ENCODE measurements at places on chromosomes 1 and 21.

DNA sequence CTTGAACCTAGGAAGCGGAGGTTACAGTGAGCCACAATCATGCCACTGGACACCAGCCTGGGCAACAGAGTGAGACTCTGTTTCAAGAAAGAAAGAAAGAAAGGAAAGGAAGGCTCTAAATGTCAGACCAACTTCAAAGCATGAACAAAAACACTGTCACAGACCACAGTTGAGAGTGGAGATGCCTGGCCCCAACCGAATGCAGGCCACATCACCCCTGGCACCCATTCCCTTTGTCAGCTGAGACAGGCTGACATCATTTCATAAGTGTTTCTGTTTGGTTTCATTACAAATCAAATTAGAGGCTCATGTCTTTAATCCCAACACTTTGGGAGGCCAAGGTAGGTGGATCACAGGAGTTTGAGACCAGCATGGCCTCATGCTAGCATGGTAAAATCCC, 28.6 kb upstream of the NADK start:
- no peak for DNase-seq

- no peak for DNase-seq
Observed at GRCh38 chr1:93495911-93496310, 48.0 kb downstream of the FNBP1L start.

GRCh38 chr1:158989424-158989823, 20.3 kb upstream of the IFI16 start:
- no peak for DNase-seq

- DNase-seq, result no peak
Observed at GRCh38 chr1:207799989-207800648, 48.3 kb downstream of the CD46 start.

DNA sequence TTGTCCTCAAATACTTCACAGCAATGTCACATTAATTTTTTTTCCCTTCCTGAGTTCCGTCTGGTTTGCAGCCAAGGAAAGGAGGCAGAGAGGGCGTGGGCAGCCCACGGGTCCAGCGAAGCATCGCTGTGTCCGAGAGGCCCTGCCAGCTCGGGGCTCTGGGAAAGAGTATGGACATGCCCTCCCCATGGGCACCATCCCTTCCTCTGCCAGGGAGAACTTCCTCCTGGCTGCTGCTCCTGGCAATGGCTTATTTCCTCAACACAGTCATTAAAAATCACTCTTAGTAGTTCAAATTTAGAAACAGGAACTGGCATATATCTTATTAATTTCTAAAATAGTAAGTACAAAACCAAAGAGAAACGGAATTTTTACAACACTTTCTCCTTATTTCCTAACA, 115.4 kb downstream of the RIPK4 start:
- no peak for DNase-seq

- DNase-seq, result no peak
Observed at GRCh38 chr1:42748021-42748420, 8.0 kb upstream of the CLDN19 start.

DNA sequence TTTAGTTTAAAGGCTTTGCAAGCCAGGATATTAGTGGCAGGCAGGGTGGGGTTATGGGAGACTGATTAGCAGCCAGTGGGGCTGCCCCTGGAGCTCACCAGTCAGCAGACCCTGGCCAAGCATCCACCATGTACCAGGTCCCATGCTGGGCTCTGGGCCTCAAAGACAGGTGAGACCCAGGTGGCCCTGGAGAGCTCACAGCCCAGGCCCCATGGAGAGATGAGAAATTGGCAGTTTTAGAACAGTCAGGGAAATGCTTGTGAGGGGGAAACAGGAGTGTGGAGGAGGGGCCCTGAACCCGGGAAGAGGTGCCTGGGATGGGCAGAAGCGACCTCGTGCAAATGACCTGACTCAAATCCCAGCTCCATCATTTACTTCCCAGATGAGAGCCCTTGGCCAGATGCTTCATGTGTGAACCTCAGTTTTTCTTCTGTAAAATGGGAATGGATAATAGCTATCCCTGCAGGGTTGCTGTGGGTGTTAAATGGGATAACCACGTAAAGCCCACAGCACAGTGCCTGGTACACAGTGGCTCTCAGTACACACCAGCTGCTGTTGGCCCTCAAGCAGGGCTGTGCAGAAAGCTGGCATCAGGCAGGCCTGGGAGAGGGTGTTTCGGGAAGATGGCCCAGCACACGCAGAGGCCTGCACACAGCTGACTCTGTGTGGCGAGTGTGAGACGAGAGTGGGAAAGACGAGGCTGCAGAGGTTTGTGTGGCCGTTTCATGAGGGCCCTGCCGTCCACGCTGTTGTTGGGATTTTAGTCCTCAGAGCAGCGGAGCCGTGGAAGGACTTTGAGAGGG, 518.5 kb downstream of the PTPRU start:
- DNase-seq, result no peak

DNA sequence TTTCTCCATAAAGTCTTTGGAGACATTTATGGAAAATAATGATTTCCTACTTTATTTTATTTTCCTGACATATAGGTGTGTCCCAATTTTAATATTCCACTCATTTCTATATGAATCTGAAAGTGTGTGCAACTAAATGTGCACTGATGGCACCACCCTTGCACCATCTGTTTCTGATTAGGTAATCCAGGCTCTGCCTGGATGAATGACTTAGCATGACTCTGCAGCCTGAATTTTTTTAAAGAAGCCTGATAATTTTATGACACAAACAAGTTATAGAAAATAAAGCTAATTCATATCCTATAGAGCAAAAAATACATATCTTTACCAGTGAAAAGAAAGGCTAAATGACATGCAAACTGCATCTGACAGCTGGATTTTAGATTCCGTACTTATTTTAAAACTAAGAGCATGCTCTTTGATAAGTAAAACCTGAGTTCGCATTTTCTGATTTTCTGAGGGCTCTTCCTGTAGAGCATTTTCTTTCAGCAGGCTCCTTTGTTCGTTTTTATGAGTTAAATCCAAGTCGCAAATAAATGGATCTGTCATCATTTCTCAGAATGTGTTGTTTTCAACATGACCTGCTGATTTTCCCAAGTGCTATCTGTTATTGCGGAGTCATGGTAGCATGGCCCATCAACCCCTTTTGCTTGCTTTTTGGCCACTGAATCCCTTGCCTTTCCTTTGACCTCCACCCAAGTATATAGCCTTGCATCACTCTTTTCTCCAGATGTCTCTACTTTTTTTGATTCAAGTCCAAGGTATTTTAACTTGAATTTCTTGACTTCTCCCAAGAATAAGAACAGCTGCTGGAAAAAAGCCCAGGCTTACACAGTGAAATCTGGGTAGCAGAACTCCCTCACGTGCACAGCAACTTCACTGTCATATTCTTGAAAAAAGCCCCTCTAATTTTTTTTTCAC, 52.8 kb upstream of the LYPLAL1 start:
- no peak for DNase-seq

GRCh38 chr1:172266528-172267174, 153.8 kb upstream of the C1orf105 start:
- no peak for DNase-seq

GRCh38 chr21:36184545-36184944, 27.9 kb downstream of the DOP1B start:
- DNase-seq, result no peak

DNA sequence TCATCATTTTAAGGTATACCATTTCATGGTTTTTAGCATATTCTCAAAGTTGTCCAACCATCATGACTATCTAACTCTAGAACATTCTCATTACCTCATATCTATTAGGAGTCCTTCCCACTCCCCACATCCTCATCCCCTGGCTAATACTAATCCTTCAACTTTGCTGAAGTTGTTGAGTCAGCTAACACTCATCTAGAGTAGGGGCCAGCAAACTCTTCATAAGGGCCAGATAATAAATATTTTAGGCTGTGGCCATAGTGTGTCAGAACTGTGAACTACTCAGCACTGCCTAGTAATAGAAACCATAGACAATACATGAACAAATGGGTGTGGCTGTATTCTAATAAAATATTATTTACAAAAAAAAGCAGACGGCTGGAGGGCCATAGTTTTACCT, 43.0 kb downstream of the TOR3A start:
- DNase-seq, result no peak

DNA sequence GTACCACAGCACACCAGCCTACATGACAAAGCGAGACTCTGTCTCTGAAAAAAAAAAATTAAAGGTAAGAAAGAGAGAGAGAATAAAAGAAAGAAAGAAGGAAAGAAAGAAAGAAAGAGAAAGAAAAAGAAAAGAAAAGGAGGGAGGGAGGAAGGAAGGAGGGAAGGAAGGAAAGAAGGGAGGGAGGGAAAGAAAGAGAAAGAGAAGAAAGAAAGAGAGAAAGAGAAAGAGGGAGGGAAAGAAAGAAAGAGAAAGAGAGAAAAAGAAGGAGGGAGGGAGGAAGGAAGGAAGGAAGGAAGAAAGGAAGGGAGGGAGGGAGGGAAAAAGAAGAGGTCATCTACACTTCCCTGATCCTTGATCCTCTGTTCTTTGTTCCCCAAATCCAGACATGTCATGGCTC, 104.8 kb upstream of the GJB5 start:
- DNase-seq, result no peak

DNA sequence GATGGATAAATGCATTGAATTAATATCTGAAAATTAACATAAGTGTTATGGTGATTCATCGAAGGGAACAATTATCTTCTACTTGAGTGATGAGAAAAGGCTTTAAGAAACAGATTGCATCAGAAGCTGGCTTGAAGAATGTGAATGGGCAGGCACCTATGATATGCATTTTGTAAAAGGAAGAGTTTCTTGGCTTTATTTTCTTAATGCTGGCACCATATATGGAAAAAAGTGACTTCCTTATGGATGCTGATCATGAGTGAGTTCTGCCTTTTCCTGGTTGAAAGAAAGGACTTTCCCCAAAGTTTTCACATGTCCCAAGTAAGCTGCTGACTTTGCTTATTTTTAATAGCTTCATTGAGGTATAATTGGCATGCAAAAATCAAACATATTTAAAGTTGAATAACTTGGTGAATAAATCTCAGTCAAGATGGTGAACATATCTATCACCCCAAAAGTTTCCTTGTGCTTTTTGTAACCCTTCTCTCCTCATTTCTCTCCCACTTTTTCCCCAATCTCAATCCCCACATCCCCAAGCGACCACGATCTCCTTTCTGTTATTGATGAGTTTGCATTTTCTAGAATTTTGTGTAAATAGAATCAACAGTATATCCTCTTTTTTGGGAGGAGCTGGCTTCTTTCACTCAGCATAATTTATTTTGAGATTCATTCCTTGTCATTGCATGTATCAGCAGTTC, 74.2 kb downstream of the SPATA46 start:
- DNase-seq, result no peak

GRCh38 chr1:165542647-165543046, 1.2 kb upstream of the LRRC52 start:
- DNase-seq, result no peak

GRCh38 chr1:55194851-55195250, 20.3 kb downstream of the USP24 start:
- no peak for DNase-seq

DNA sequence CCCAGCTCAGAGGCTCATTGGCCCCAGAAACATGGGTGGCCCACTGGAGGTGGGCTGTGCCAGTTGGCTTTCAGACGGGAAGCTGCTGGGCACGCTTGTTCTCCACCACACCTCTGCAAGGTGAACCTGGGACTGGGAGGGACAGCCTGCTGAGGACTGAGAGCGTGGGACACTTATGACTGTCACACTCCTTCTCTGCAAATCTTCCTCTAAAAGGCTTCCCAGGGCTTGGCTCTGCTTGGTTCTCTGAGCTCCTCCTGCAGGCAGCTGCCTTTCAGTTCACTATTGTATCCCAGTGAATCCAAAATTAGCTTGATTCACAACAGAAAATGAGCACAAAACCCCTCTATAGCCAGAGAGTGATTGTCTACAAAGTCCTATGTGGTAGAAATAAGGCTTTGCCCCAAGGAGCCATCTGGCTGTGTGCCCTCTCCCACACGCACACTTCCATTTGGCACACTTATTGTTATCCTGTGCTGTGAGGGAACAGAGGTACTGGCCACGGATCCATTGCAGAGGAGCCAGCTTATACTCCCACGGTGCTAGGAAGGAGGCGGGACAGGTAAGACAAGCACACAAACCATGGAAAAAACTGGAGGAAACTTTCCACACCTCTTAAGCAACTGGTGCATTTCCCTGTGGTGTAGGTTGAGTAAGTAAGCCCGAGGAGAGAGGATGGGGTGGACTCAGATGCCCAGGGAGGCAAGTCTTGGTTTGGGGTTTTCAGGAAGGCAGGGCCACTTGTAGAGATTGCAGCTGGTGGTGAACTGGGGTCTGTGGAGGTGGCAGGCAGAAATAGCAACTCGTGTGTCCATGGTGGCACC, 18.9 kb upstream of the BTG2 start:
- DNase-seq, result no peak

DNA sequence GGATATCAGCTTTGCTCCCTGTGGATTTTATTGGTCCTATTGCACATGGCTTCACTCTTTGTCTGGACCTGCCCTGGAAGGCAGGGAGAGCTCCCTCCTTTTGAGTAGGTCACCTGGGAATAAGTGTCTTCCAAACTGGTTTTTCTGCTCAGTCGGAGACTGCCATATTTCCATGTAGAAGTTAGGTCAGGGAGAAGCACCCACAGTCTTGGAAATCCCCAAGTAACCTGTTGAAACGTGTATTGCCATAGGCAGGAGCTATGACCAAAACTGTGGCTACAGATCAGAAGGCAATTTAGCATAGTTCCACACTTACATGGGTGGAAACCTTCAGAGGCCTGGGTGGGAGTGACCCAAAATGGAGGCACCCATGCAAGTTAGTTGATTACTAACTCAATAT, 3.5 kb upstream of the GNG12 start:
- DNase-seq, result no peak

DNA sequence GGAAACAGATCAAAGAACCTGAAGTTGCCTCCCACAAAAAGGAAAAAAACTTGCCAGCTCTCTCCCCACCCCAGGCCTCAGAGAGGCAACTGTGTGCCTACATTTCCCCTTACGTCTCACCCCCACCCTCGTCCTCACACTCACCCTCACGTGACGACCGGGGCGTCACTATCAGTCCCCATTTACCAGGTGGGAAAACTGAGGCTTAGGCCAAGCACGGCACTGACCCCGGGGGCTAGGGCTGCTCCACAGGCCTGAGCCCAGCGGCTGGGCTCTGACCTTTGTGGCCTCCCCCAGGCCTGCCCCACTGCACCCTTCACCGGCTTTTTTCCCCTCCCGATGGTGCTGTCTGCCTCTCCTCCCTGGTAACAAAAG, 51.5 kb upstream of the RUNX3 start:
- peak; percentile 29 for DNase-seq

DNA sequence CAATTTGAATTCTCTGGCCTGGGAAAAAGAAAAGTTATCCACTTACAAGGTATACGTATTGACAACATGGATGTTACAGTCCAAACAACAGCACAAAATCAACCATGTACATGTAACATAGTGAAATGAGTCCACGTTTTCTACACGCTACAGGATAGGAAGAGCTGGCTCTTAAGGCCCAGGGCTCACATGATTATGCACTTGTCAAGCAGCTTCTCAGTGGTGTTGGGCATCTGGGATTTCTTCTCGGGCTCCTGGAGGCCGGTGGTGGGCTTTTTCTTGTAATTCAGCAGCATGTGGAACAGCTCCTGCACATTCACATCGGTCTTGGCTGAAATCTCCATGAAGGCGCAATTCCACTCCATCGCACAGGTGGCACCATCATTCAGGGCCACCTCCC, 4.0 kb downstream of the DIRAS3 start:
- no peak for DNase-seq

Data from T-helper 9 cell (primary cell).